ENCODE measurements at places on chromosomes 6 and 20. TPM values are rescaled to one million over a fixed set of nuclear protein-coding genes. Genes with fewer than 3 reads are reported as not detected.

PROKR2 gene
- total RNA-seq, result not detected

OR12D3 gene
- total RNA-seq, result not detected

CCN2 gene
- not detected for total RNA-seq

CST4 gene
- total RNA-seq, result not detected

EEF1A2 gene
- total RNA-seq, result 3.1 TPM

UCKL1 gene
- 32.7 TPM for total RNA-seq

OR2H1 gene
- not detected for total RNA-seq

HRH3 gene
- not detected for total RNA-seq

MUC22 gene
- not detected for total RNA-seq

ASIP gene
- total RNA-seq, result not detected

PNLDC1 gene
- total RNA-seq, result 0.35 TPM

SLC13A3 gene
- not detected for total RNA-seq

DNA sequence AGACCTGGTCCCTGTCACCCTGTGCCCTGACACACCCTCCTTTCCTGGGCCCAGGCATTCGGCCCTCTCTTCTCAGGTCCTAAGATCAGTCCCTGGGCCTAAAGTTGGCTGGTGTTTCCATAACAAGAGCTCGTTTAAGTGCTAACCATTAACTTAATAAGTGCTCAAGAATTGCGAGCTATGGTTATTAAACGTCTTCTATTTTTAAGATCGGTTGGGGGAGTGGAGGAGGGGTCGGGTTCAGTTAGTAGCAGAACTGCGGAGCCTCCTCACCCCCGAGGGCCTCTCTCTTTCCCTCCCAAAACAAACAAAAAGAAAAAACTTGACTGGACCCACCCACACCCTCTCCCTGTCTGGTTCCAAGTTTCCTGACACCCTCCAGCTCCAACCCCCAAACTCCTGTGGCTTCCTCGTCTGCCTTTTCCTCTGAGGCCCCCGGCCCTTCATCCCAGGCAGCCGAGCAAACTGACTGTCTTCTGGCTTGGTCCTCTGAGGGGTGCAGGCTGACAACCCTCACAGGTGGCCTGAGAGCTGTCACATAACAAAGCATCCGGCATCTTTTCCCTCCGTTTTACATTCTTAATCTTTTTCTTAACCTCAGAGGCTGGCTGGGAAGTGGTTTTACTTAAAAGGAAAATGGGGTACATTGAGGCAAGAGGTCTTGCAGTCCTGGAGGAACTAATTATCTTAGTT is 2.0 kb downstream of the STK35 start:
- no peak for DNase-seq

- DNase-seq, result no peak
Measured at GRCh38 chr6:123393331-123393730, 243.4 kb downstream of the TRDN start.

GRCh38 chr20:49657118-49657901 is 56.4 kb downstream of the B4GALT5 start:
- DNase-seq, result no peak

GRCh38 chr20:31569163-31570020 is 35.7 kb upstream of the ID1 start:
- peak; percentile 65 for DNase-seq

DNA sequence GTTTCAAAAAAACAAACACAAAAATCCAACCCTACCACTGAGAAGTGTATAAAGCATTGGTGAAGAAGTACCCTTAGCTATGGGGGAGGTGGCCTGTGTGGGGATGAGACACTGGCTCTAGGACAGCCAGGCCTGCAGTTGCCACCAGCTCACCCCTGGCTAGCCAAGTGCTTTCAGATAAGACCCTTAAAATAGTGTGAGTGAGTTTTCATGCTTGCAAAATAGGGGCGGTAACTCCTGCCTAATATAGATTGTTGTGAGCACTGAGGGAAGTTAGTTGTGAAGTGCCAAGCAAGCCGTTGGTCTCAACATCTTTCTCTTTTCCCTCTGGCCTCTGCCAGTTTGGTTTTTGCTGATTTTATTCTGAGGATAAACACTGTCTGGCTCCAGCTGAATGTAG is 11.3 kb downstream of the PPP1R3G start:
- DNase-seq, result no peak

DNA sequence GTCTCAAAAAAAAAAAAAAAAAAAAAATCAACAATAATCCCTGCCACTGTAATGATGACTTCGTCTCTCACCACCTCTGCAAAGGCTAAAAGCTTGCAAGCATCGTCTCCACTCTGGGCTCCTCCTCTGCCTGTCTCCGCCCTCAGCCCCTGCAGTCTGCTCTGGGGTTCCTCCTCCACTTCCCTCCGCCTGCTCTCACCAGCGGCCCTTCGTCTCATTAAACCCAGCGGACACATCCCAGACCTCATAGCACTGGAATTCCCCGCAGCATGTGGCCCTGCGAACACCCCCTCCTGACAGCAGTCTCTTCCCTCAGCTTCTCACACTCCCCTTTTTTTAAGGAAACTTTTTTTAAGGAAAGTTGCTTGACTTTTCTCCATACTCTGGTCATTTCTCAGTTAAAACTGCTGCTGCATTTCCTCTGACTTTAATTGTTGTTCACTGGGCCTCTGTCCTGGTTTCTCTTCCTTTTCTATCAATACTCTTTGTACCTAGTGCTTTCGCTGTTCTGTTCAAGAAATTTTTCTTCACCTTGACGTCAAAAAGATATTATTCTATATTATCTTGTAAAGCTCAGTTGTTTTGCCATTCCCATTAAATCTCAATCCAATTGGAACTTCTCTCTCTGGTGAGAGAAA is 70.9 kb upstream of the PLEKHG1 start:
- no peak for DNase-seq

- DNase-seq, result no peak
Measured at GRCh38 chr20:57207251-57207650, 59.2 kb downstream of the BMP7 start.

DNA sequence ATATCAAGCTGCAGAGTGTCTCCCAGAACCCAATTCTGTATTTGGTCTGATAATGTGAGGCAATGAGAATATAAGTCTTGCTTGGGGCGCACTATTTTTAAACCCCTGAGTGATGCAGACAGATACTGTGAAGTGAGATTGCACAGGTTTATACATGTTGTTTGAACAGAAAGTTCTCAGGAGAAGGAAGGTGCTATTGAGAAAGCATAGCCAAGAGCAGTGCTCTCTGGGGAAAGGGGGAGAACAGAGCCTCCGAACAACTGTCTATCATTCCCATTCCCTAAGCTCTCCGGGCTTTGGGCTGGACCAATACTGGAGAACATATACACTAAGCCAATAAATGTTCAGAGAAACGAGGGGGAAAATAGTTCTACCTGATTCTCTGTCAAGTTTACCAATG is 75.8 kb downstream of the PERP start:
- DNase-seq, result no peak

DNA sequence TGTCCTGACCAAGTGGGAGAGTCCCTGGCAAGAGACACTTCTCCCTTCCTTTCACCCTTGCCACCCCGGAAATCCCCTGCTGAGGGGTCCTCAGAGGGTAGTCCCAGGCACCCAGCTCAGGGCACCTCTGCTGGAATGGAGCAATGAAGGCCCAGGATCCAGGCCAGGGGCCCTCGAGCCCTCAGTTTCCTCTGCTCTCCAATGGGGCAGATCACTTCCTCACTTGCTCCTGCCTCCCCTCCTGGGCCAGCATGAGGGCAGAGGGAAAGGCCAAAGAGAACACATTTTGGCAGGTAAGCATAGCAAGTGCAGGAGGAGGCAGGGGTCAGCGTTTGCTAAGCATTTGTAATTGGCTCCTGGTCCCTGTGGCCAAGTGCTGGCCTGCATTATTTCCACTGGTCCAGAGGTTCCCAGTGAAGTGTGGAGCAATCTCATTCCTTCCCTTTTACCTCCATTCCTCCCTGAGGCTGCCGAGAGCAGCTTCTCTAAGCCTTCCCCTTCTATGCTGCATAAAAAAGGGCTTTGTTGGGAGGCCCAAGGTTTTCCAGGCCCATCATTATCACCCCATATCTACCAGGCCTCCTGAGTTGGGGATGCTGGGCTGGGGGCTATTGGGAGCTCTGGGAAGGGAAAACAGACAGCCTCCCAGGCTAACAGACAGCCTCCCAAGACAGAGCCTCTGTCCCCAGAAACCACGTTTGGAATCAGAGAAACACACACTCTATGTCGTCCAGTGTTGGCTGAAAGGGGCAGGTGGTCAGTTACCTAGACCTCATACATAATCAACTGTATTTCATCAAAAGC is 28.8 kb upstream of the VEGFA start:
- no peak for DNase-seq

DNA sequence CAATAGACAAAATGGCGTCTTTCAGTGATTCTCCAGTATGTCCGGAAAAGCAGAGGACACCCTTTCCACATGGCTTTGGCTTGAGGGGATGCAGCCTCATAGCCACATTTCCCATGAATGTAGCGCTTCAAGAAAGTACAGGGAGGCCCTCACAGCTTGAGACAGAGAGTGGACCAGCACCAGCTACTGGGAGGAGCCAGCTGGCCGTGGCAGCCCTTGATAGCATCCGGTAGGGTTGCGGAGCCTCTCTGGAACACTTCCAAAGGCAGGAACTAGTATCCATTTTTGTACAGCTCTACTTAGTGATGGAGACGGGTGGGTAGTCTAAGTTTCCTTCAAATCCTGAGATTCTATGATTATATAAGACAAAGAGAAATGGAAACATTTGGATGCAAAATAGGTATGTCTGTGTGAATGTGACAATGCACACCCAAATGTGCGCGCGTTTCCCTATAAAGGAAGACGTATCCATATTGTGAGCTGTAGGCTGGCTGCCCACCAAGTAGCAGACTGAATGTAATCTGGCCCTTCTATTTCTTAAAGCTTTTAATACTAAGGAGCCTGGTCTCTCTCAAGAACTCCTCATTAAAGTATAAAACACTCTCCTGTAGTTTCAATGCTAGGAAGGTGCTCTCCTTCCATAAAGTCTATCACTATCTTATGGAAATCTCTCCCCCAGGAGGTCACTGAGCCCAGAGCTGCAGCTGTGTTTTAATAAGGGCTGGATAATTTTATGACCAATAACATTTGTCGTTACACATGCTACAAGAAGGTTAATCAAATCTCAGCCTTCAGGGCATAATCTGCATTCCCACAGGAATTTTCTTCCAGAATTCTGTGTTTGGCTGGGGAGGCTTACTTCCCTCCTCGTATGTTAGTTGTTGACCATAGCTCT is 74.0 kb downstream of the SOBP start:
- DNase-seq, result no peak

GRCh38 chr6:17347012-17347411 is 46.4 kb upstream of the CAP2 start:
- DNase-seq, result no peak

DNA sequence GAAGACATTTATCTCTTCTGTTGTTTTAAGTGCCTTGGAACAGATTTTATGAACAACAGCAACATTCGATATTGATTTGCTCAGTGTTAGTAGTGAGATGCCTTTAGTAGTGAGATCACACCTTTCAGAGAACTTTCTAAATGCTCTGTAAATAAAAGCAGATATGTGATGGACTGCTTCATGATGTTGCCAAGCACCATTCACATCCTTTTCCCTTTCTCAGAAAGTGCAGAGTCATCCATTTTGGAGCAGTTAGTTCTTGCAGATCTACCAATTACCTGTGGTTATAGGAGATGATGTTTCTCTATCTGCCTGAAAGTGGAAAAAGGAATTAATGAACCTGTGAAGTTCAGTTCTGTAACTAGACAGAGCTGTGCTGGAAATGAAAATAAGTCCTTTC is 27.0 kb downstream of the CBFA2T2 start:
- DNase-seq, result no peak

GRCh38 chr6:3398165-3398562 is 58.7 kb downstream of the SLC22A23 start:
- no peak for DNase-seq

DNA sequence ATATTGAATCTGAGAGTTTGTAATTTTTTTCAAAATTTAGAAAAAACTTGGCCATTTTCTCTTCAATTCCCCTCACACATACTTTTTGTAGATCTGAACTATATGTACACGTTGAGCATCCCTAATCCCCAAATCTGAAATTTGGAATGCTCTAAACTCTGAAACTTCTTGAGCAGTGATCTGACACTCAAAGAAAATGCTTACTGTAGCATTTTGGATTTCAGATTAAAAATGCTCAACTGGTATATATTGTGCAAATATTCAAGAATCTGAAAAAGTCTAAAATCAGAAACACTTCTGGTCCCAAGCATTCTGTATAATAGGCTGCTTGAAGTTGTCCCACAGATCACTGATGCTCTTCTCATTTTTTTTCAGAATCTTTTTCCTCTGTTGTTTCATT is 78.8 kb upstream of the ZBTB24 start:
- no peak for DNase-seq

- DNase-seq, result no peak
Measured at GRCh38 chr6:161463071-161463470, 189.2 kb upstream of the AGPAT4 start.

- DNase-seq, result no peak
Measured at GRCh38 chr20:47038566-47039560, 144.2 kb downstream of the EYA2 start.

DNA sequence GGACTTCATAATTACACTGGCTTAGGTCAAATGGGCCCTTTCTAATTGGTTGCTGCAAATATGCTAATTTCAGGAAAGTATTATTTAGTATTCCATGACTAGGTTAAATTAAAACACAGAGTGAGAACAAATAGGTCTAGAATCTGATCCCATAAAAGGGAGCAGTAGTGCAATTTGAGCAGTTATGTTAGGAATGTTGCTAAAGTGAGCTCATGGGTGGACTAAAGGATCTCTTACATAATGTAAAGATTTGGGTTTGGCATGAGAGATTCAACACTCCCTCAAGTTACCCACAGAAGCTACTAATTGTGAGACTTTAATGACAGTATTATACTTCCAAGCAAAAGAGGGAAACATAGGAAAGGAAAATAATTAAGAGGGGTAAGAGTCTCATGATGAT is 109.1 kb downstream of the C6orf58 start:
- no peak for DNase-seq

GRCh38 chr6:153001767-153002612 is 519 bp downstream of the MTRF1L start:
- DNase-seq, result no peak

GRCh38 chr6:142856624-142857232 is 88.2 kb downstream of the HIVEP2 start:
- DNase-seq, result peak; percentile 70

DNA sequence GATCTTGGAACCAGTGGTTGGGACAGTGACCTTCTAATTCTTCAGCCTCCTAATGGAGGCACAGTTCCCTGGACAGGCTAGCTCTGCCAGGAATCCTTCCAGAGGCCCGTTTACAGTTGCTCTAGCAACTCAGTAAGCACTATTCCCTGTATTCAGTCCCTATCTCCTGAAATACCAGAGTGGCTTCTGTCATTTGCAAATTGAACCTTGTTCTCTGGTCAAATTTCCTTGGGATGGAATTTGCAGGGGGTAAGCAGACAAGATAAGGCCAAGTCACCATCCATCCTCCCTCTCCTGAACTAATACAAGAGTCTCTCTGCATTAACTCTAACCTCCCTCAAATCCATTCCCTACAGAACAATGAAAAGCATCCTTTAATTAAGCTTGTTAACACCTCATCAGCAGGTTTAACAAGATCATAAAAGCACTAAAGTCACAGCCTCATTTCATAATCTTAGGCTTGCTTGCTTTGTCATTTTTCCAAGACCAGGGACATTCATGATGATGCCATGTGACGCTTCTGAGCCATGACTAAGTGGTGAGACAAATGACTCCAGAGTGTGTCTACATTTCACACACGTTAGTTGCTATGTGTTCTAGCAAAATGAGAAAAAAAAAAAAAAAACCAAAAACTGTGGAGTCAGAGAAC is 37.1 kb downstream of the SLC22A23 start:
- DNase-seq, result no peak

- DNase-seq, result no peak
Measured at GRCh38 chr20:57959018-57959417, 249.2 kb upstream of the PMEPA1 start.

- no peak for DNase-seq
Measured at GRCh38 chr6:35178012-35178411, 35.7 kb upstream of the SCUBE3 start.

Data from activated naive CD4-positive, alpha-beta T cell treated with anti-CD3 and anti-CD28 coated beads, Interleukin-2, amount 50 U/mL, for 72 hours (primary cell).